ENCODE measurements at places on chromosomes 2 and 18.

GRCh38 chr2:121228521-121228920 lies 56.5 kb downstream of the TFCP2L1 start:
- DNase-seq: no peak

GRCh38 chr2:99433340-99433739 lies 56.5 kb downstream of the REV1 start:
- no peak for DNase-seq

DNA sequence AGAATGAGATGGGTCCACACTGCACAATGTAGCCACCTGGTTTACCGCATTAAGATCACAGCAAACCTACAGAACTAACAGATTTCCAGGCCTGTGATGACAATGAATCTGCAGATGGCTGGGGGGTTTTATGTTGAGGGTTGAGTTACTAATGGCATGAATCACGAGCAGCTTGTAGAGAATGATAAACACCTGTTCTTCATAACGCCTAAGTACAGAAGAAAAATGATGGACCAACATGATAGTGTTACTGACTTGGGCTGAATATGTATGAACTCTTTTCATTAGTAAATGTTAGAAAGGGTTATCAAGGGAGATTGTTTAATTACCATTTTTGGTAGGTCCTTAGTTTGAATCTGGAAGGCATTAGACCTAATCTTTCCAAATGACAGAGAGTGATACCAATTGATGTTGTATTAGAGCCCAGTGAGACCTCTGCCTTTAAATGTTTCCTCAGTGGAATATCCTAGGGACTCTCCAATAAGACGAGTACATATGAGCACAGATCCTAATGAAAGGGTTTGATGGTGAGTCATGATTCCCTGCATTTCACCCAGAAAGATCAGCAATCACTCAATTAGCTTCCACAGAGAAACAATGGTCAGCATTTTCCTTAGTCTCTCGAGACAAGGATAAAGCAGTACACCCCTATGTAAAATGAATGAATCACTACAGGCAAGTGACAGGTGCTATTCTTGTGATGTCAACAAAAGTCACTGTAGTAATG lies 243.8 kb downstream of the DLGAP1 start:
- DNase-seq: peak; percentile 92

DNA sequence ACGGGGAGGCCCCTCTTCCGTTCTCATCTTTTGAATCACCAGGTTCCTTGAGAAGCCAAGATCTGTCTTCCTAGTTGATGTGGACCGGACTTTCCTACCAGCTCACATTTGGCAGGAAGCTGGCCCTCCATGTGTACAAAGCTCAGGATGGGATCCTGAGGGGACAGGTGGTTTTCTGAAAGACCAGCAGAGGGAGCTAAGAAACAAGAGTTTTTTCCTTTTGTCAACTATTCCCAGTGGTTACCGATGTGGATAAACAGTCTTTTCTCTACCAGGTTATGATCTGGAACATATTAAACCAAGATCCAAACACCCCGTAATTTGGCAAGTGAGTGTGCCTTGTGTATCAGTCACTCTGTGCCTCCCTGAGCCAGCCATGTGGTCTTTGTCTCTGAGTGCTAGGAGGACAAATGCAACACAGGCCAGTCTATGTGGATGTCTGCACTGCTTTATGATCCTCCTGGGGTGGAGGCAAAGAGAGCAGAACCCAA lies 25.1 kb upstream of the ARHGAP25 start:
- peak; percentile 59 for DNase-seq

DNA sequence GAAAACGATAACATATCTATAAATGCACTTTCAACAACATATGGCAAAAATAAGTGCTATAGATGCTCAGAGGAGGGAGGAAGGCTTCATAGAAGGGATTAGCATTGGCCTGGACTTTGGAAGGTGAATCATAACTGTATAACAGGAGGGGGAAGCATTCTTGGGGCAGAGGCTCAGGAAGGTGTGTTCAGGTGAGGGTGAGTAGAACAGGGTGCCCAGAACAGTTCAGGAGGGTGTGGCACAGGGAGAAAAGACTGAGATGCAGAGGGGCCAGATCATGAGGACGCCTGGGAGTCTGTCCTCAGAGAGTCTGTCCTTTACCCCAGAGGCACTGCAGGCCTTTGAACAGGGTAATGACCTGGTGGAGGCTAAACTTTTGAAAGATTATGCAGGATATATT lies 29.3 kb upstream of the MEP1B start:
- DNase-seq: no peak

DNA sequence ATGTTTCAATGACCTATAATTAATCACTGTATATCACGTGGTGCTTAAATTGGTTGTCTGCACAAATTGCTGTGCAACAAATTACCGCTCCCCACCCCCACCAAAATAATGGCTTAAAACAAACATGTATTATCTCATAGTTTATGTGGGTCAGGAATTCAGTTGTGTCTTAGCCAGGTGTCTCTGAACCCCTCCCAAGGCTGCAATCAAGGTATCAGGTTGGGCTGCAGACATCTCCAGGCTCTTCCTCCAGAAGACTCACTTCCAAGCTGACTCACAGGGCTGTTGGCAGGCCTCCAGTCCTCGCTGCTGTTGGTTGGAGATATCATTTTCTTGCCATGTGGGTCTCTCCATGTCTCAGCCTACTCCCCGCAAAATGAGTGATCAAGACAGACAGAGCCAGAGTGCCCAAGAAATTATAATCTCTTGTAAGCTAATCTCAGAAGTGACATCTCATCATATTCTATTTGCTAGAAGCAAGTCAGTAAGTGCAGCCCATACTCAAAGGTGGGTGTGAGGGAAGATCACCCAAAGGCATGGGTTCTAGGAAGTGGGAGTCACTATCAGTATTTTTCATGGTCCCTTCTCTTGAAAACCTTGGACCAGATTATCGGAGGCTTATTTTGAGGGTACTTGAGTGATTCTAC lies 38.4 kb downstream of the SPC25 start:
- DNase-seq: peak; percentile 80

- no peak for DNase-seq
Measured at GRCh38 chr2:119827866-119828507, 68.3 kb downstream of the PTPN4 start.

DNA sequence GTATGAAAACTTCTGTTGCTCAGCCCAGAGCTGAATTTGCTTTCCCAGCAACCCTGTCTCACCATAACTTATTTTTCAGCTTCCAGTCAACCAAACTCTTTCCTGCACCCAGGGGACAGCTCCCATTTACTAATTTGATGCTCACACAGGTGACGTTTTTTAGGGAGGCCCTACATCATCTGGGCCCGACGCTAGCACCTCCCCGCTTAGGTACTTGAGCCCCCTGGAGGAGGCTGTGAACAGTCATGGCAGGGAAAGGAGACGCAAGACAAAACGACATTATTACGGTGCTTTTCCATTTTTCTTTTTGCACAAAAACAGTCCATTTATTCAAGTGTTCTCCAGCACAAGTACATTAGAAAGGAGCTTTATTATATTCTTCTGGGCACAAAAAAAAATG lies 59.2 kb upstream of the POMC start:
- peak; percentile 23 for DNase-seq

Data from NCI-H2171 treated with DMSO at 0.1 percent for 48 hours (cell line).